Transverse colon (tissue), 4 donors: ENCODE measurements at places on chromosomes 6 and 20.

DNA sequence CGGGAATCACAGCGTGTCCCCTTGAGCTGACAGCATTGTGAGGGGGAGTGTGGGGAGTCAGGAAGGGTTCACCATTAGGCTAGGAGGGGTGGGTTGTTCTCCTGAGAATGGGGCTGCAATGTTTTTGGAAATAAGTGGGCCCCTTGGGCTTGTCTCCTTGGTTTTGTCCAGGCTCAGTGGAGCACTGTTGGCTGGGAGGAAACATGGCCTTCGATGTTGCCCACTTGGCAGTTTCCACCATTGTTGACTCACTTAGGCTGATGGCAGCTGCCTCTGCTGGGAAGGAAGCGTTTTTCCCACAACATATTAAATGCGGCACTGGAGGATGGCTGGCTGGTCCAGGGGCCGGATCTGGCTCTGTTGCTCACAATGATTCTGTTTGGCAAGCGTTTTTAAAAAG lies 512.1 kb downstream of the QKI start:
- DNase-seq: no peak

DNA sequence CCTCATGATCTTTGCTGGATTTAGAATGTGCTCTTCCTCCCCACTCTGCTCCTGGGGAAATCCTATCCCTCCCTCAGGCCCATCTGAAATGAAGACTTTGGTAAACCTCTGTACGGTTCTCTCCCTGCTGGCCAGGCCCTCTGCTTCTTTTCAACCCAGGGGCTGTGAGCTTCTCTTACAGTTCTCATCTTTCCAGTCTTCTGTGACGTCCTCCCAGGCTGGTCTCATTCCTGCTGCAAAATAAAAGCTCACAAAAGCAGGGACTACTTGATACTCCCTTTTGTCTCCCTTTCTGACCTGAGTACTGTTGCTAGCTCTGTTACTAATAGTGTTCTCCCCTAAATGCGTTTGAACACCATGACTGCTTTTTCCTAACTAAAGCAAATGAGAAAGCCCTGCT lies 46.3 kb downstream of the UNC5CL start:
- no peak for DNase-seq

DNA sequence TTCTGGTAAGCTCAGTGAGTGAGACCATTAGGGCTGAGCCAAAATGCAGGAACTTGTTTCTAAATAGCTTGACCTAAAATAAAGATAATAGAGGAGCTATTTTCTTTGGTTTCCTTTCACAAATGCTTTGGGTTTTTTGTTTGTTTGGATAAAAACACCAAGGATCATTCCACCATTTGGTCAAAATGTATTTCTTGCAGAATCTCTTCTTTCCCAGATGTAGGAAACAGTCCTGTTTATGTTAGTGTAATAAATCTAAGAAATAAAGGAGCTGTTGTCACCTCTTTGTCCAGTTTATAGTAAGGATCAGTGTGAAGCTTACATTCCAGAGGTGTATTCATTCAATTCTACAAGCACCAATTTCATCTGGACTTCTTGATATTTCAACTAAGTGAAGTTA lies 297.8 kb downstream of the GJA1 start:
- no peak for DNase-seq

- DNase-seq: no peak
These were observed 8.1 kb upstream of the AARS2 start for GRCh38 chr6:44321210-44321609.

DNA sequence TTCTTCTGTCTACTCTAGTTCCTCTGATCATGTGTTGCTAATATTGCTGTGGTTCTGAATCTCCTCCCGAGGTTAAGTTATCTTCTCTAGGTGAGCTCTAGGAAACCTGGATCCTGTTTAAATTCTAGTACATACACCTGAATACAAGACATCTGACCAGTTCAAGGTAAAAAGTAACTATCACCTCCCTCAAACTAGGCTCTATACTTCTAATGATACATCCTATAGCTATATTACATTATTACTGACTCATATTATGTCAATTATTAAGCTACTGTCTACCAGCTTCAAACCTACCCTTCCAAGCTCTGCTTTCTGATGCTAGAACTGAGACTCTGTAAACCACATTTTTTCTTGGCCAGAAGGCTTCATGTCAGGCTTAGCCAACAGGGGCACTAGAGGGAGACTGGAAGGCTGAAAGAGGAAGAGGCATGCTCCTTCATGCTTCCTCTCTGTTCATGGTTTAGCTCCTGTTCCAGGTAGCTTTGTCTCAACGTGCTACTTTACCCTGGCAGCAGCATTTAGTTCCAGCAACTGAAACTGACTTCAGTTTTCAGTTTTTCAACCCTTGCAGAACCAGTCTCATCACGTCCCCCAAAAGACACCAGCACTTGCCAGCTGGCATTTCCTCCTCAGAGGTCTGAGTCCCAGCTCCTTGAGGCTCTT lies 148.4 kb upstream of the TOP1 start:
- DNase-seq: no peak

DNA sequence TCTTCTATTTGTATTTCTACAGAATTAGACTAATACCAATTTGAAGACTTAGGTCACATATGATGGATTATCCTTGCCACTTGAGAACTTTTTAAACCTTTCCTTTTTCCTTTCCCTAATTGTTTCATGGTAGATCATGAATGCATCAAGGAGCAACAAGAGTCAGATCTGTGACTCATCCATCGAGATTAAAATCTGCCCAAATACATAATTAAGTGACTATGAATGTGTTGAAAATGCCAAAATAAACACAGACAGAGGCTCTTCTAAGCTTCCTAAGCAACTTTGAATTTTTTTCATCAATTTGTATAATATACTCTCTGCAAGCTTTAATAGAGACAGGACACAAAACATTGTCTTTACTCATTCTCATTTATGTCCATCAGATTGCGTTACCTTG lies 23.5 kb upstream of the HTR1E start:
- DNase-seq: no peak

DNA sequence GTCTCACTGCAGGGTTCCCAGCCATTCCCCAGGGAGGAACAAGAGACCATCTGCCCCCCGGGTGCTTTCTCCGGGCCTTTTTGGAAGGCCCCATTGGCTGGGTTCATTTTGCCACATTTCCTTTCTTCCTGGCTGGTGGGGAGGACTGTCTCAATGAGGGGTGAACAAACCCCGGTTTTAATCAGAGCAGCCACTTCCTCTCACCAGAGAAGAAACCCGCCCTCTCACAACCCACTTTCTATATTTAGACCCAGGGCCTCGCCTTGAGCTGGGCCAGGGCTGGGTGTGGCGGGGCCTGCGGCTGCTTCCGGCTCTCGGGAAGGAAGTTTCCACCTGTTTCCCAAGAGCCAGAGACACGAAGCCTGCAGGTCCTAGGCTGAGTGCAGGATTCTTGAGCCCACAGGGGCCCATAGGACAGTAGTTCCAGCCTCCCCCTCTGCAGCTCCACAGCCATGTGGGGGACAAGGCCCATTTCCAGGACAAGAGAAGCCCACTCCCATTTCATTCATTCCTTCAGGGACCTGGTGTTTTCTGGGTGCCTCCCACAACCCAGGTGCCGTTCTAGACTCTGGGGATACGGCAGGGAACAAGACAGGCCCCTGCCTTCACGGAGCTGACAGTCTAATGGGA lies 41.8 kb downstream of the RBM38 start:
- DNase-seq: peak; percentile 79

- no peak for DNase-seq
These were observed 85.0 kb downstream of the DTD1 start for GRCh38 chr20:18672834-18673233.

- no peak for DNase-seq
These were observed 989.7 kb downstream of the EYS start for GRCh38 chr6:64717281-64717680.

GRCh38 chr6:33620158-33620855 lies 815 bp upstream of the ITPR3 start:
- DNase-seq: peak; percentile 63
